BJ (cell line): ENCODE measurements at places on chromosomes 4 and X. TPM values are rescaled to one million over a fixed set of nuclear protein-coding genes. Genes with fewer than 3 reads are reported as not detected.

TMEM150C gene
- 0.64 and 0.96 TPM in 2 replicates for polyA plus RNA-seq

P2RY4 gene
- polyA plus RNA-seq = 0.15 and 0.22 TPM in 2 replicates

SMIM31 gene
- polyA plus RNA-seq = not detected in 2 replicates

ETDA gene
- not detected in 2 replicates for polyA plus RNA-seq

REPS2 gene
- polyA plus RNA-seq = 0.04 and 0.17 TPM in 2 replicates

MAGEA10 gene
- not detected in 2 replicates for polyA plus RNA-seq

UGT2A3 gene
- polyA plus RNA-seq = not detected in 2 replicates

FGF16 gene
- not detected in 2 replicates for polyA plus RNA-seq

NUDT10 gene
- 0.15 and 0.16 TPM in 2 replicates for polyA plus RNA-seq

PPEF2 gene
- polyA plus RNA-seq = not detected in 2 replicates

HTRA3 gene
- 2.9 and 5.7 TPM in 2 replicates for polyA plus RNA-seq

NEXMIF gene
- under 0.01 TPM in 1 of 2 replicates, not detected in the other for polyA plus RNA-seq

GAR1 gene
- polyA plus RNA-seq = 5.8 and 13.3 TPM in 2 replicates

RASL11B gene
- 0.20 and 0.22 TPM in 2 replicates for polyA plus RNA-seq

LRP2BP gene
- 0.13 and 0.15 TPM in 2 replicates for polyA plus RNA-seq
